ENCODE measurements at places on chromosomes 11 and 22.

- DNase-seq, result no peak
Measured at GRCh38 chr11:22415476-22415875, 77.3 kb downstream of the SLC17A6 start.

- DNase-seq, result peak; percentile 56
Measured at GRCh38 chr22:45101515-45102227, 62.1 kb upstream of the NUP50 start.

GRCh38 chr22:42635531-42635930 is 4.9 kb downstream of the ATP5MGL start:
- DNase-seq, result no peak

GRCh38 chr11:30546334-30546733 is 39.8 kb downstream of the MPPED2 start:
- DNase-seq, result no peak

DNA sequence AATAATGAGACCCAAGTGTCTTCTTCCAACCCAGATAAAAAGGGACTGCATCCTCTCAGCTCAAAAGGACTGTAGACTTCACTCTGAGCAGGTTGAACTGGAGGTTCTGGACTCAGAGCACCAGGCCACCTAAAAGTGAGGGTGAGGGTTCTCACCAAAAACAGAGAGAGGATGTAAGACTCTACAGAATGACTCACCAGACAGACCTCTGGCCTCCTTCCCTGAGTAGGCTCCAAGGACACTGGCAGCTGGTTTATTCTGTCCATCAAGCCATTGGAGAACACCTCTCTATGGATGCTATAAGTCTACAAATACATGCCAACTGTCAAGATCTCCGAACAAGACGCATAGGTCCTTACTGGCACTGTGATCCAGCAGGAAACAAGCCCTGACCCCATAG is 27.2 kb downstream of the FEZ1 start:
- no peak for DNase-seq

DNA sequence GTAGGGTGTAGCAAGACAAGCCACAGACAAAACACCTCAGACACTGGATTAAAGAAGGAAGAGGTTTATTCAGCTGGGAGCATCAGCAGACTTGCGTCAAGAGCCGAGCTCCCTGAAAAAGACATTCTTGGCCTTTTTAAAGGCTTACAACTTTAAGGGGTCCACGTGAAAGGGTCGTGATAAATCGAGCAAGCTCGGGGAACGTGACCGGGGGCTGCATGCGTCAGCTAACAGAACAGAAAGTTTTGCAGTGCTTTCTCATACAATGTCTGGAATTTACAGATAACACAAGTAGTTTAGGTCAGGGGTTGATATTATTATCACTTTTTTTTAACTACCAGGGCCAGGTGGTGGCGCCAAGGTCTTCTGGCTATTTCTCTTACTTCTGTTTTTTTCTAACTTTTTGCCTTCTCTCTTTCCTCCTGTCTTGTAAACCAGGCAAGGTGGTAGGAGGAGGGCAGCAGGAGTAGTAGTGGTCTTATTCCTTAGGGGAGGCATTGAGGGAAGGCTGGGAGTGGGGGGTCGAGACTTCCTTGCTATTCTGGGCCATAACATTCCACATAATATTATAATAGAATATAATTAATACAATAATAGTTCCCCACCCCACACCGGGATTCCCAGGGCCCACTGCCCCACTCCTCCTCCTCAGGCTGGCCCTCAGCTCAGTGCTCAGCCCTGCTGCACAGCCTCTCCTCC is 587 bp upstream of the ALDH3B1 start:
- no peak for DNase-seq

GRCh38 chr11:1934335-1935155 is 12.6 kb upstream of the MRPL23 start:
- DNase-seq, result no peak

- DNase-seq, result no peak
Measured at GRCh38 chr11:71227058-71227659, 25.2 kb downstream of the SHANK2 start.

GRCh38 chr22:43090130-43090789 is 1.1 kb upstream of the TTLL1 start:
- DNase-seq, result peak; percentile 63
